Stimulated activated CD4-positive, alpha-beta T cell treated with anti-CD3 and anti-CD28 coated beads, Interleukin-4, amount 100 ng/mL, for 4 hours (primary cell): ENCODE measurements at places on chromosomes 5 and 9.

DNA sequence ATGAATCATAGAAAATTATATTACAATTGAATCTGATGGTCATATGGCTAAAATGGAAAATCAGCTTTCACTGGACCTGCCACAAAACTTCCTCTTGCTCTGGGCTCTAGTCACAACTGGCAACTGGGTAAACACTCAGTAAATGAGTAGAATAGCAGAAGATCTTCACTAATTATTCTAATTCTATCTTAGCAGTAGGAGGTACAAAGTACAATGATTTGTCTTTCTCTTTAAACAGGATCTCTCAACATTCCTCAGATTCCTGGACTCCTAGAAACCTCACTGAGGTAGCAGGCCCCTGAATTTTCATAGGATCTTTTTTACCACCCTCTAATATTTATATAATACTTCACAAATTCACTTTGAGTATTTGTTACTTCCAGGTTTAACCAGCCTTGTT, 239.9 kb upstream of the SMARCA2 start:
- DNase-seq = no peak

- no peak for DNase-seq
These were observed 177.6 kb upstream of the SMARCA2 start for GRCh38 chr9:1837453-1838084.

GRCh38 chr5:1732945-1733344, 66.7 kb downstream of the MRPL36 start:
- DNase-seq = no peak

DNA sequence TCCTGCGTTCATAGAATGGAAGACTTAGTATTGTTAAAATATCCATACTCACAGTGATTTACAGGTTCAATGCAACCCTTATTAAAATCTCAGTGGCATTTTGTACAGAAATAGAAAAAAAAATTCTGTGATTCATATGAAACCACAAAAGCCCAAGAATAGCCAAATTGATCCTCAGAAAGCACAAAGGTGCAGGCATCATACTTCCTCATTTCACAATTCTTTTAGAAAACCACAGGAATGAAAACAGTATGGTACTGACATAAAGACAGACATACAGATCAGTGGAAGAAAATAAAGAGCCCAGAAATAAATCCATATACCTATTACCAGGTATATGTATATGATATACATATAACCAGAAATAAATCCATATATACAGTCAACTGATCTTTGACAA, 86.8 kb upstream of the MEGF10 start:
- DNase-seq = no peak

DNA sequence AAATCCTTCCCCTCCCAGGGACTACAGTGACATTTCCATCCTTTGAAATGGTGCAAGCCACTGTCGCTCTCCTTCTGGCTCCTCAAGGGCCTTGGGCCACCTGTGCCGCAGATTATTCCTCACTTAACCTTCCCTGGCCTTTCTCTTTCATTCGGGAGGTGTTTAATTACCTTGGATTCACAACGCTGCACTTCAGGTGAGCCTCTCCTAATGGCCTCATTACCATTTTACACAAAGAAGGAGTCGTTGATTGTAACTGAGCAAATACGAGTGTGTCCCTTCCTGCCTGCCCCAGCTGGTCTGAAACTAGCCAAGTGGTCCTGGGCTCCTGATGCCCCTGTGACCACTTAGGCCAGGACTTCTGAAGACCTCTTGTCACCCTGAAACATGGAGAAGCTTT, 205.0 kb downstream of the CRB2 start:
- no peak for DNase-seq

DNA sequence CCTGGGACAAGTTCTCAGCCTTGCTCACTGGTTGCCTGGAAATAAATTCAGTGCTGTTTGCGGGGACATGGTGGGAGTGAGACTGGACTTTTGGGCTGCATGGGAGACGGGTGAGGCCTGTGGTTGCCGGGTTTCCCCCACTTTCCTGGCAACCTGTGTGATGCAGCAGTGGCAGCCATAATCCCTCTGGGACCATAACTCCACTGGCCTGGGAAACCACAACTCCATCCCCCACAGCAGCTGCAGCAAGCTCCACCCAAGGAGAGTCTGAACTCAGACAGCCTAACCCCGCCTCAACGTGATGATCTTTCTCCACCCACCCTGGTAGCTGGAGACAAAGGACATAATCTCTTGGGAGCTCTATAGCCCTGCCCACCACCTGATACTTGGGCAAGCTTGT, 349.9 kb downstream of the PIK3R1 start:
- DNase-seq = no peak
